ENCODE measurements at places on chromosomes 7 and 10.
A peak's percentile ranks its signal among the peaks of the same experiment; 100 is the strongest.

DNA sequence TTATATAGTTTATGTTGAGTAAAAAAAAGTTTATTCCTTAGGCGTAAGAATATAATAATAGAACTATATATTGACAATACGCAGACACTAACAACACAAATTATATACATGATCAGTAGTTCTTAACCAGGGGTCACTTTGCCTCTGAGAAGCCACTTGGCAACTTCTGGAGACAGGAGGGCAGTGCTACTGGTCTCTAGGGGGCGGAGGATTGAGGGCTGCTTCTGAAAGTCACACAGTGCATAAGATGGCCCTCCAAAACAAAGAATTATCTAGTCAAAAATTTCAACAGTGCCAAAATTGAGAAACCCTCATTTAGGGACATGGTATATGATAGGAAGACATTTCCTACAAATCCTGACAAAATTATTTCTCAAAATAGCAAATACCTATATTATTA is 77.1 kb downstream of the THSD7A start:
- H3K4me1 ChIP-seq = no peaks in the 10 kb centered on the region
- no peaks in the 10 kb centered on the region for H3K36me3 ChIP-seq
- no peaks in the 10 kb centered on the region for H3K27me3 ChIP-seq
- no peak overlapping the region for H3K4me3 ChIP-seq
- no peak for DNase-seq

DNA sequence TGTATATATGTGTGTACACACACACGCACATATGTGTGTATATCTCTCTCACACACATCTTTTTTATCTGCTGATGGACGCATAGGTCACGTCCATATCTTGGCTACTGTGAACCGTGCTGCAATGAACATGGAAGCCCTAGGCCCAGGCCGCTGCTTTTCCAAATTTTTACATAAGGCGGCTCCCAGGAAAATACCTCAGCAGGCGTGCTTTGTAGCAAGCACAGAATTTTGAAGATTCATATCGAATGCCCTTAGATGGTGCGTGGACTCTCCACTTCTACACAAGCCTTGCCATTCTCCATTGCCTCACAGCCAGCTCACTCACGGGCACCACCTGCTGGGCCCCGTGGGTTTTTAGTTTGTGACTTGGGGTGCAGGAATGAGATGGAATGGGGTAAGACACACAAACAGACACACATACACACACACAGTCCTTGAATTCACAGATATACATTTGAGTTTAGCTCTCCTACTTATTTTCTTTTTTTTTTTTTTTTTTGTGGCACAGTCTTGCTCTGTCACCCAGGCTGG is 57.9 kb upstream of the RNF32 start:
- H3K4me1 ChIP-seq = no peaks in the 10 kb centered on the region
- no peak overlapping the region for H3K27ac ChIP-seq
- DNase-seq = no peak

GRCh38 chr7:151251689-151252560 is 3.4 kb upstream of the SMARCD3 start:
- peak overlapping the region; percentile 54 for H3K4me3 ChIP-seq
- peaks cover 47% of the 10 kb centered on the region for H3K4me1 ChIP-seq
- peak; percentile 85 for DNase-seq
- no peaks in the 10 kb centered on the region for H3K36me3 ChIP-seq
- peak overlapping the region; percentile 99 for H3K27ac ChIP-seq
- H3K27me3 ChIP-seq = no peaks in the 10 kb centered on the region

DNA sequence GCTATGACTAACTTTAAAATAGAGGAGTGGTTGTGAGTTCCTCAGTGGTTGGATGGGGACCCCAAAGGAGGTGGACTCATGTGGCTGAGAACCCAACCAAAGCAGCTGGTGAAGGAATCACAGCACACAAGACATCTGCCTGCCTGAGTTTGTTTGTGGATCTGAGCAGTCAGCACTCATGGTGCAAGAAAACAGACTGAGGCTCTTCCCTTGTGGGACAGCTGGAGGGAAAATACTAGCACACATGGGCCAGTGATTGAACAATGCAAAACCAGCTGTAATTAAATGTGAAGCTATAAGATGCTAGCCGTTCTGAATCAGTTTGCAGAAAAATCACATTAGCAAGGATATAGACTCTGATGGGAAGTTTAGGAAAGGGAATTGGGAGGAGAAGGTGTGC is 707.3 kb downstream of the GRID1 start:
- H3K36me3 ChIP-seq = no peaks in the 10 kb centered on the region
- H3K27me3 ChIP-seq = no peaks in the 10 kb centered on the region
- no peak overlapping the region for H3K27ac ChIP-seq

GRCh38 chr7:125118444-125118843 is 188.8 kb upstream of the POT1 start:
- DNase-seq = no peak
- no peaks in the 10 kb centered on the region for H3K27me3 ChIP-seq
- H3K36me3 ChIP-seq = no peaks in the 10 kb centered on the region
- no peak overlapping the region for H3K27ac ChIP-seq
- no peak overlapping the region for H3K4me3 ChIP-seq
- H3K4me1 ChIP-seq = no peaks in the 10 kb centered on the region

- no peaks in the 10 kb centered on the region for H3K36me3 ChIP-seq
- no peak overlapping the region for H3K4me3 ChIP-seq
- no peaks in the 10 kb centered on the region for H3K4me1 ChIP-seq
- H3K27ac ChIP-seq = no peak overlapping the region
Measured at GRCh38 chr10:90621577-90621976, 236.3 kb downstream of the HTR7 start.

- DNase-seq = no peak
- H3K4me1 ChIP-seq = no peaks in the 10 kb centered on the region
- no peaks in the 10 kb centered on the region for H3K36me3 ChIP-seq
- no peaks in the 10 kb centered on the region for H3K27me3 ChIP-seq
Measured at GRCh38 chr7:131488361-131488760, 68.1 kb downstream of the PODXL start.

- no peaks in the 10 kb centered on the region for H3K4me1 ChIP-seq
- H3K4me3 ChIP-seq = no peak overlapping the region
- no peak for DNase-seq
- no peaks in the 10 kb centered on the region for H3K27me3 ChIP-seq
Measured at GRCh38 chr7:40945788-40946187, 757.1 kb downstream of the INHBA start.
